ENCODE measurements at places on chromosomes 4 and X.

GRCh38 chr4:4271912-4272311, 18.0 kb downstream of the LYAR start:
- DNase-seq = no peak

DNA sequence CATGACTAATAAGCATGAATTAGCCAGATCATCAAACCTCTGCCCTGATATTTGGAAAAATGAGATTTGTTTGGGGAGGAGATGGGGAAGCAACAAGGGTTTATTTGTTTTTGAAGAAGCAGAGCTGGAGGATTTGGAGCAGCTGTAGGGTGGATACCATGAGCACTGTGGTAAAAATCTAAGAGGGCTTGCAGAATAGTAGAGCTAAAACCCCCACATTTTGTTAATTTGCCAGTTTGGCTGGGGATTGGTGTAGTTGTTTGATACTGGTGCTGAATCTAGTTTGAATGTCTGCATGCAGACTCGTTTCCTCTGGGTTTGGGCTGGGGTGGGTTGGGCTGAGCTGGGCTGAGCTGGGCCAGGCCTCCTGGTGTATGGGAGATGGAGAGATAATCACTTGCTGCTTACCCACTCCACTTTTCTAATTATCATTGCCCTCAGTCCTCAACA, 43.7 kb downstream of the SMAD1 start:
- no peak for DNase-seq

- no peak for DNase-seq
These were observed 50.4 kb downstream of the PDK3 start for GRCh38 chrX:24515447-24515846.

- no peak for DNase-seq
These were observed 31.4 kb downstream of the VSIG4 start for GRCh38 chrX:66008328-66008970.

- no peak for DNase-seq
These were observed 12.8 kb upstream of the TSPAN7 start for GRCh38 chrX:38548508-38548907.

- DNase-seq = no peak
These were observed 23.1 kb downstream of the ACSL1 start for GRCh38 chr4:184802697-184803015.
